ENCODE measurements at places on chromosomes 2 and 18. TPM values are rescaled to one million over a fixed set of nuclear protein-coding genes. Genes with fewer than 3 reads are reported as not detected.

Gene DSG1
- 0.70 TPM for total RNA-seq

Gene MAPK4
- total RNA-seq = 2.4 TPM

Gene CABLES1
- total RNA-seq = 6.9 TPM

Gene DUSP11
- total RNA-seq = 37.2 TPM

Gene CCDC74A
- total RNA-seq = 9.4 TPM

Gene NAT8
- total RNA-seq = 3.8 TPM

GRCh38 chr2:109079590-109079989, 49.4 kb upstream of the SH3RF3 start:
- no peak overlapping the region for H3K4me3 ChIP-seq
- no peak for DNase-seq
- H3K4me1 ChIP-seq = no peaks in the 10 kb centered on the region
- no peak overlapping the region for H3K27ac ChIP-seq

DNA sequence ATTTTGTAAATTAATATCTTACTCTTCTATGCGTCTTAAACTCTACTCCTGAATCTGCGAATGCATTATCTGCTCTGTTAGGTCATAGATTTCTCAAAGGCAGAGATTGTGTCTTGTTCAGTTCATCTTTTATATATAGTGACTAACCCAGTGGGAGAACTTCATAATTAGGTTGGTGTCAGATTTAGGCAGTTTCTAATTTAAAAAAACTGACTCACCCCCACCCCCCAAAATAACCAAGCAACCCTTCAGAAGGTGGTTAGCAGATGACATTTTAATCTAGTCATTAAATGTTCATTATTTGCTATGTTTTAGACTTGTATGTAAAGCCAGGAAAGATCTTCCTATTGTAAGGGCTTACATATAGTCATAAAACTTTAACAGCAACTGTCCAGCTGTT, 10.4 kb downstream of the SERPINB12 start:
- no peak for DNase-seq
- no peak overlapping the region for H3K27ac ChIP-seq
- no peaks in the 10 kb centered on the region for H3K27me3 ChIP-seq
- H3K4me1 ChIP-seq = no peaks in the 10 kb centered on the region
- H3K4me3 ChIP-seq = no peak overlapping the region

DNA sequence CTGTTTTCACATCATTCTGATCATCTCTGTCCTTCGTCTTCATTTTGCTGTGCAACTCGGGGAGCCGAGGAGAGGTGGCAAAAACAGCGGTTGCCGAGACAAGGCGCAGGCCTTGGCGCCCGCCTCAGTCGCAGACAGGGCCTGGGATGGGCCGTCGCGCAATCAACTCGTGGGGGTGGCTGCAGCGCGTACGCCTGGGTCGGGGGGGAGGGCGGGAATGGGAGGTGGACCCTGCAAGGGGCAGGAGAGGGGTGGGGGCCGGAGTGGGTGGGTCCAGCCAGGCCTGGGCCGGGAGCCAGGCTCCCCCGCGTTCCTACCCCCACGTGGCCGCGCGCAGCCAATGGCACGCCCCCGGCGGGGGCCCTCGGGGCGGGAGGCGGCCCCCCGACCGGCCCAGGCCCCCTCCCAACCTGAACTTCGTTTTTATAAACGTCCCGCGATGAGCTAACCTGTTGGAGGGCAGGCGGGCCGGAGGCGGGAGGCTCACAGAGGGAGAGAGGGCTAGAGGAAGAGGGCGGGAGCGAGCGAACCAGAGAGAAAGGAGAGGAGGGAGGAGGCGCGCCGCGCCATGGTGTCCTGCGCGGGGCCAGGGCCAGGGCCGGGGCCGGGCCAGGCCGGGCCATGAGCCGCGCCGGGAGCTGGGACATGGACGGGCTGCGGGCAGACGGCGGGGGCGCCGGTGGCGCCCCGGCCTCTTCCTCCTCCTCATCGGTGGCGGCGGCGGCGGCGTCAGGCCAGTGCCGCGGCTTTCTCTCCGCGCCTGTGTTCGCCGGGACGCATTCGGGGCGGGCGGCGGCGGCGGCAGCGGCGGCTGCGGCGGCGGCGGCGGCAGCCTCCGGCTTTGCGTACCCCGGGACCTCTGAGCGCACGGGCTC, at the start of gene HOXD13:
Gene HOXD13 (plus strand): TSS at position 452 of the 875 bp plus-strand sequence. CDS start 170 bp downstream, at position 622.
- H3K27me3 ChIP-seq = peaks cover 95% of the 10 kb centered on the region
- DNase-seq = peak; percentile 87
- H3K4me1 ChIP-seq = peaks cover 7% of the 10 kb centered on the region
- peak within 1 kb of the TSS; percentile 89 for H3K27ac ChIP-seq

GRCh38 chr2:217593732-217594131, 409.1 kb downstream of the TNS1 start:
- H3K36me3 ChIP-seq = no peaks in the 10 kb centered on the region
- H3K4me3 ChIP-seq = no peak overlapping the region
- H3K27ac ChIP-seq = no peak overlapping the region
- no peak for DNase-seq
- no peaks in the 10 kb centered on the region for H3K27me3 ChIP-seq

- no peaks in the 10 kb centered on the region for H3K36me3 ChIP-seq
- no peak overlapping the region for H3K4me3 ChIP-seq
- no peaks in the 10 kb centered on the region for H3K27me3 ChIP-seq
- DNase-seq = no peak
- H3K4me1 ChIP-seq = no peaks in the 10 kb centered on the region
- H3K27ac ChIP-seq = no peak overlapping the region
Measured at GRCh38 chr2:22882011-22882410, 503.0 kb upstream of the KLHL29 start.

DNA sequence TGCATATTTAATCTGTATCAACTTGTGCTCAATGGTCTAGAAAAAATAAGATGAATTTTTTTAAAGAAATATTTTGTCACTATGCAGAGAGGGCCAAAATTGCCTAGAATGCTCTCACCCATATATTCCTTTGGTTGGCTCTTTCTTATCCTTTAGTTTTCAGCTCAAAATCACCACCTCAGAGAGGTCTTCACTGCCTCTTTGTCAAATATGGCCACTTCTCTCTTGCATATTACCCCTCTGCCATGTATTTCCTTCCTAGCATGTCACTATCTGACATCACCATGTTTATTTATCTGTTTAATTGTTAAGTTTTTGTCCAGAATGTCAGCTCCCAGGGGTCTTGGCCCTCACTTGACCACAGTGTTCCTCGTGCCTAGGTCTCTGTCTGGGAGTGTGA, 535.2 kb upstream of the CDH2 start:
- no peak for DNase-seq
- H3K4me3 ChIP-seq = no peak overlapping the region
- no peaks in the 10 kb centered on the region for H3K36me3 ChIP-seq
- H3K27me3 ChIP-seq = no peaks in the 10 kb centered on the region
- H3K4me1 ChIP-seq = no peaks in the 10 kb centered on the region
- no peak overlapping the region for H3K27ac ChIP-seq

GRCh38 chr2:101967826-101968513, 23.8 kb upstream of the IL1R2 start:
- H3K27me3 ChIP-seq = no peaks in the 10 kb centered on the region
- no peak overlapping the region for H3K27ac ChIP-seq
- DNase-seq = no peak
- H3K4me3 ChIP-seq = no peak overlapping the region

GRCh38 chr2:238331916-238332315, 11.6 kb downstream of the TRAF3IP1 start:
- H3K36me3 ChIP-seq = no peaks in the 10 kb centered on the region
- H3K27ac ChIP-seq = no peak overlapping the region
- no peaks in the 10 kb centered on the region for H3K27me3 ChIP-seq
- H3K4me1 ChIP-seq = no peaks in the 10 kb centered on the region
- H3K4me3 ChIP-seq = no peak overlapping the region
- no peak for DNase-seq

DNA sequence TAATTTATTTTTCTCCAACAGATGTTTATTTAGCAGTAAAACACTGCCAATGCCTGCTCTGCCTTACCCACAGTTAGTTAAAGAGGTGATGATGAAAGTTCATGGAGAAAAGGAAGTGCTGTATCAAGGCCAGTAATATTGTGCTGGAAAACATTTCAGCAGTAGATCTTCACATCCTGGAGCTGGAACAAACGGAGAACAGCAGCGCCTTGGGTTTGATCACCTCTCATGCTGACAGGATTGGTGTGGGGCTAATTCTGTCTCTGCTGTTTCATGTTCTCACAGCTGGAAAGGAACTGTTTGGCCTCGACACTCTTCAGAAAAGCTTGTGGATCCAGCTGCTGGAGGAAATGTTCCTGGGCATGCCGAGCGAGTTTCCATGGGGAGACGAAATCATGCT, 61.5 kb upstream of the RPE start:
- H3K27ac ChIP-seq = no peak overlapping the region
- no peaks in the 10 kb centered on the region for H3K4me1 ChIP-seq
- H3K27me3 ChIP-seq = no peaks in the 10 kb centered on the region
- H3K36me3 ChIP-seq = no peaks in the 10 kb centered on the region
- no peak for DNase-seq

- H3K4me3 ChIP-seq = no peak overlapping the region
- no peaks in the 10 kb centered on the region for H3K4me1 ChIP-seq
- DNase-seq = no peak
- H3K27me3 ChIP-seq = no peaks in the 10 kb centered on the region
Measured at GRCh38 chr2:177636672-177637071, 244.1 kb downstream of the AGPS start.

DNA sequence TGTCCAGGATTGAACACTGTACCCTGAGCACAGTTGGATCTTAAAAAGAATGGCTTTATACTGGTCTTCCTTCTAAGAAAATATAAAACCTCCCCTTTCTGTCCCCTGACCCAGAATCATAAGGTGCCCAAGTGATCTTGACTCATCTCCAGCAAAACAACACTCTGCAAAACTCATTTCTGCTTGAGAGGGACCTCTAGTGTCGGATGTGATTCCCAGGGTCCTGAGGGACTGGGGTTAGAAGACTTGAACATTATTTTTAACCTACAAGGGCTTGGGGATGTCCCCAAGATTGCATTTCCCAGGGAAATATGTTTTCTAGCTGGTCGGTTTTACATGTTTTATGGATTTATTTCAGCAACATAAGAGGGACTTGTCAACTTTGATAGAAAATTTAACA, 1318.5 kb upstream of the CELF4 start:
- DNase-seq = no peak
- no peak overlapping the region for H3K27ac ChIP-seq
- H3K4me3 ChIP-seq = no peak overlapping the region

DNA sequence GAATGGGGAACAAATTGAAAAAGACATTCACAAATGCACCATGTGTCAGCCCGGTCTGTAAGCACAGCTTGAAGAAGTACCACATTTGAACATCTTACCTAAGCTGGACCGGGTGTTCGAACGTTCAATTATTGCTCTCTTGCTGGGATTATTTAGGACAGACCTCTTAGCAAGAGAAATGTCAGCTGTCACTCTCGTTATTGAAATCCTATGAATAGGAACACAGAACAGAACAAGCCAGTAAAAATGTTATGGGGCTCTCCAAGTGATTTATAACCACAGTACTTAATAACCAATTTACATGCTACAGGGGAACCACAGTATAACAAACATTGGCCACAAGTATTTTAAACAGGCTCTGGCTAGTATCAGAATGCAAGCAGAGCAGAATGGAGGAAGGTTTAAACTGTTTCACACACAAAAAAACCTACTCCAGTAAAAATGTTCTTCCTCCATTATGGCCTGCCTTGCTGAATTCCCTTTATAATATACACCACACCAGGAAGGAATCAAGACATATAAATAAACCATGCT, 32.5 kb upstream of the ARL5A start:
- H3K27ac ChIP-seq = no peak overlapping the region
- no peaks in the 10 kb centered on the region for H3K4me1 ChIP-seq
- no peak overlapping the region for H3K4me3 ChIP-seq
- no peaks in the 10 kb centered on the region for H3K36me3 ChIP-seq
- no peak for DNase-seq

GRCh38 chr2:26230806-26231205, 13.6 kb downstream of the HADHA start:
- peaks cover 6% of the 10 kb centered on the region for H3K36me3 ChIP-seq
- no peaks in the 10 kb centered on the region for H3K4me1 ChIP-seq
- DNase-seq = no peak
- H3K27ac ChIP-seq = no peak overlapping the region
- no peaks in the 10 kb centered on the region for H3K27me3 ChIP-seq
- no peak overlapping the region for H3K4me3 ChIP-seq

- no peaks in the 10 kb centered on the region for H3K36me3 ChIP-seq
- no peaks in the 10 kb centered on the region for H3K27me3 ChIP-seq
- peaks cover 16% of the 10 kb centered on the region for H3K4me1 ChIP-seq
- DNase-seq = no peak
- no peak overlapping the region for H3K4me3 ChIP-seq
- peak overlapping the region; percentile 39 for H3K27ac ChIP-seq
Measured at GRCh38 chr2:239318790-239319661, 81.8 kb downstream of the HDAC4 start.

DNA sequence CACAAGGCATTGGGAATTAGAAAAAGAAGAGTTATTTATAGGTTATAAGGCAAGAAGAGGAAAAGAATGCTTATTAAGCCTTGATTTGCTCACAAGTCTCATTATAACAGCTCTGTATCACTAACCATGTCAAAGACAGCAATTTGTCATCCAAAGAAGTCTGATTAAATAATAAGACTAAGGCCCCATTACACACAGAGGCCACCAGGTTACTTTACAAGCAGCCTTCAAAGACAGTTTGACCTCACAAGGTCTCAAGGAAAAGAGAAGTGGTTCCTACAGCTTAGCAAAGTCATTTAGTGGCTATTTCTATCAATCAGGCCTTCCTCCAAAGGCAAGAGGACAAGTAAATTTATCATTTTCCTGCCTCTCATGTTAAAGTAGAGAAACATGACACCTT, 188.5 kb downstream of the MBD2 start:
- no peaks in the 10 kb centered on the region for H3K4me1 ChIP-seq
- no peak overlapping the region for H3K27ac ChIP-seq
- no peaks in the 10 kb centered on the region for H3K36me3 ChIP-seq
- no peaks in the 10 kb centered on the region for H3K27me3 ChIP-seq
- no peak for DNase-seq

DNA sequence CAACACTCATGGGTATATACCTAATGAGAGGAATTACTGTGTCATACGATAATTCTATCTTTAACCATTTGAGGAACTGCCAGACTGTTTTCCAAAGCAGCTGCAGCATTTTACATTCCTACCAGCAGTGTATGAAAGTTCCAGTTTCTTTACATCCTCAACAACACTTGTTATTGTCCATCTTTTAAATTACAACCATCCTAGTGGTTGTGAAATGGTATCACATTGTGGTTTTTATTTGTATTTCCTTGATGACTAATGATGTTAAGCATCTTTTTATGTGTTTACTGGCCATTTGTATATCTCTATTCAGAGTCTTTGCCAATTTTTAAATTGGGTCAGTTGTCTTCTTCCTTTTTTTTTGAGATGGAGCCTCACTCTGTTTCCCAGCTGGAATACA, 4.0 kb upstream of the CKAP2L start:
- no peak overlapping the region for H3K27ac ChIP-seq
- H3K36me3 ChIP-seq = no peaks in the 10 kb centered on the region
- H3K4me3 ChIP-seq = no peak overlapping the region
- no peak for DNase-seq
